WTC11 (cell line): ENCODE measurements at places on chromosomes 1 and 21.

GRCh38 chr1:26302733-26303405 is 3.6 kb downstream of the UBXN11 start:
- no peak for DNase-seq

DNA sequence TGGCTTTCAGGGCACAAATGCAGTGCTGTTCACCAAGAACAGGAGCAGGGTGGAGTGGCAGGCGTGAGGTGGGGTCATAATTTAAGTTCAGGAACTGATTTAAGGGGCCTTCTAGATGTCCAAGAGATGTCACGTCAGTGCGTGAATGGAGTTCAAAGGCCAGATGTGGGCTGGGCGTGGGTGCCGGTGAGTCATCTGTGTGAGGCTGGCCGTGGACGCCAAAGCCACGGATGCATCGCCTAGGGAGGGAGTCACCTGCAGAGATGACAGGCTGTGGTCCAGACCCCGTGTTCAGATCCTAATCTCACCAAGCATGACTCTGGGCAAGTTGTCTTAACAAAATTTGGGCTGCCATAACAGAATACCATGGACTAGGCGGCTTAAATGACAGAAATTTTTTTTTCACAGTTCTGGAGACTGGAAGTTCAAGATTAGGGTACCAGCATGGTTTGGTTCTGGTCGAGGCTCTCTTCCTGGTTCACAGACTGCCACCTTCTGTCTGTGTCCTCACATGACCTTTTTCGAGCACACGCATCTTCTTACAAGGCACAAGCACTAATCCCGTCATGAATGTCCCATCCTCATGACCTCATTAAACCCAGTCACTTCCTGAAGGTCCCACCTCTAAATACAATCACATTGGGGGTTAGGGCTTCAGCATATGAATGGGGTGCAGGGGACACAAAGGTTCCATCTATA is 109.6 kb downstream of the PRDM2 start:
- DNase-seq, result no peak

- peak; percentile 36 for DNase-seq
Measured at GRCh38 chr1:108962681-108963051, 618 bp downstream of the CLCC1 start.

- DNase-seq, result no peak
Measured at GRCh38 chr1:42178249-42178648, 13.7 kb upstream of the GUCA2A start.

GRCh38 chr1:15368888-15369287 is 40.8 kb upstream of the EFHD2 start:
- no peak for DNase-seq

DNA sequence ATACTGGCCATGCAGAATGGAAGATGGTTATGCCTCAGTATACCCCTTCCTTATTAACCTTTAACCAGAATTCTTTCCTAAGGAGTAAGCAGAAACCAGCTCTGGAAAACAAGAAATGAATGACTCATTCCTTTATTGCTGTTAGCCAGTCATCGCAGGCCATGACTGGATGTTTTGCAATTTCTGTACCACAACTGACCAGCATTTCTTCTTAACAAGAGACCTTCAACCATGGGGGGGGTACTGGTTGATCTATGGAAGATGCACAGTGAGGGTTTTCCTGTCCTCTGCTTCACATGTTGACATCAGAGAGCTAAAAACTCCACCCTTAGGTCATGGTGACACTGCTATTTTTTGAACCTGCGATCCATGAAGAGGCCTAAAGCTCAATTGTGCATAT is 28.0 kb upstream of the RNF2 start:
- no peak for DNase-seq

DNA sequence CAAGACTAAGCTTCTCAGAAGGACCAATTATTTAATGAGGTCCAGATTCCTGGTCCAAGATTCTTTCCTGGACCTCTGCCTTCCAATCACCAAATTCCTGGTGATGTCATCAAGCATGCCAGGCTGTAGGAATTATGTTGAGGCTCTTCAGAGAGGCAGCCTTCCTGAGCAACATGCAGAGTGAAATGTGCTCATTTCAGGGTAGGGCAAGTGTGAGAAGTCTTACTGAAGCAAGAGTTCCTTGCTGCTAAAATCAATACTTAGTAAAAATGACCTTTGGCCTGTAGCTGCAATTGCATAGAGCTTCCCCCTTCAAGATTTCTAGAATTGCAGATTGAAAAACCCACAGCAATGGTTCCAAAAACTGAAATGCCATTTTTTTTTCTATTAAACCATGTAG is 31.7 kb upstream of the BCAR3 start:
- DNase-seq, result no peak

GRCh38 chr21:35852820-35853219 is 207.5 kb downstream of the SETD4 start:
- DNase-seq, result no peak

- no peak for DNase-seq
Measured at GRCh38 chr1:155892796-155893195, 18.4 kb downstream of the RIT1 start.

DNA sequence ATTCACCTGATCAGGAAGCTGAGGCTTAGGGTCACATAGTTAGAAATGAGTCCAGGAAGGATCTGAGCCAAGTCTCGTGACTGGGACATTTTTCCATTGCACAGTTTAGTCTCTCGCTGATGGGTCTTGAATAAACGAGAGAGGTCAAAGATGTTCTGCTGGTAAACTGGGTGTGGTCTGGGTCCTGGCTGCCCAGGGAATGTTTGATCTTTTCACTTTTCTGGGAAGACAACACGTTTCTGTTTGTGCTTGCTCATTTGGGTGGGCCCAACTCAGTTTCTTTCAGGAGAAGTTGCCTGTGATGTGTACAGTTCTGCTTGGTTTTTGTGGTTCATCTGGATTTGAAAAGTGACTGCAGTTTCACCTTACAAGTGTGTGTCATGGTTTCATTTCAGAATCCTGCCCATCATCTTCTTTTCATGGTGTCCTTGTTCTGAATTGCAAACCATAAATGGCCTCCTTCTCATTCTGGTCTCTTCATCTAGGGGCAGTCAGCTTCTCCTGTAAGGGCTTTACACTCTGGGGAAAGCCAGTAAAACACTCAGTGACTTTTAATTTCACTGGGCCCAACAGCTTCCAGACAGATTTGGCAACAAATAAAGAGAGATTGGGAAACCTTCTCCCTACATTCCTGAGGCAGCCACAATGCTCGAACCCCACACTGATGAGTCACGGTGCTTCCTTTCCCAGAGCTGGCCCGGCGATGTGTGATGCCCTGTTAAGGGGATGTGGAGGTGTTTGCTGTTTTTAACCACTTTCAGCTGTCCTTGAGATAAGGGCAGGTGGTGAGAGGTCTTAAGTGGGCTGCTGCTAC is 7.2 kb upstream of the TACSTD2 start:
- DNase-seq, result no peak

DNA sequence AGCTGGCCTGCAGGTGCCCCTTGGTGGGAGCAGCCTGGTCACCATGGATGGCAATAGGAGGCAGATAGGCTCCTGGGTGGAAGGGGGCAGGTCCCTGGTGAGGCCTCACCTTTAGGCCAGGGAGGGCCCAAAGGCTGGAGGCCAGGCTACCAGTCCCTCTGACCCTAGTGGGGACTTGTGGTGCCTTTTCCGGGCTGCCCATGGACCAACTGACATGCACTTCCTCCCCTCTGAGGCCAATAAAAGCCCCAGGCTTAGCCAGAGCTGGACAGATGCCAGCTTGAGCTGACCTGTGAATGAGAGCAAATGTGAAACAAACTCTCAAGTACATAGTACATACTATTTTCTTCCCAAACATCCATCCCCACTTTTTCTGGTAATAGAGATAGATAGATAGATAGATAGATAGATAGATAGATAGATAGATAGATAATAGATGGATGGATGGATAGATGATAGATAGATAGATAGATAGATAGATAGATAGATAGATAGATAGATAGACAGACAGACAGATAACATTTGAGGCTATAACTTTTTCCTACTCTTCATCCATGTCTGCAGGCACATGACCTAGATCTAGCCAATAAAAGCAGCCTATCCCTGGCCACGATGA is 9.2 kb upstream of the CTTNBP2NL start:
- no peak for DNase-seq

GRCh38 chr1:108848806-108849205 is 8.1 kb downstream of the AKNAD1 start:
- DNase-seq, result no peak

DNA sequence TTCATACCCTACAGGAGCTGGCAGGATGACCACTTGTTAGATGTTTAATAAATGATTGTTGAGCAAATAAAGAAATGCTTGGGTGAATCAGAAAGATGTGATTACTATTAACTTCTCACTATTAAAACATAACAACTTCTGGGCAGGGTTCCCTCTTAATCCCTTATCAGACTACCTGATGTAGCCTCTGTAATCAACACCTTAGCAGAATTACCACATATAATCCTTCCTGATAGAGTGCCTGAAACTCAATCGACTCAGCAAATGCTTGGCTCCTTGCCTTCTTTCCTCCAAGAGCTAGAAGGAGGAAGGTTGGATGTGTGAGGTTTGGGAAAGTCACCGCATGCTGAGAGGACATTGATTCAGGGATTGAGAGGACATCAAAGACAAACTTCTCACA is 34.8 kb upstream of the DSCAM start:
- DNase-seq, result no peak

GRCh38 chr1:221634606-221635005 is 107.3 kb downstream of the DUSP10 start:
- DNase-seq, result no peak

DNA sequence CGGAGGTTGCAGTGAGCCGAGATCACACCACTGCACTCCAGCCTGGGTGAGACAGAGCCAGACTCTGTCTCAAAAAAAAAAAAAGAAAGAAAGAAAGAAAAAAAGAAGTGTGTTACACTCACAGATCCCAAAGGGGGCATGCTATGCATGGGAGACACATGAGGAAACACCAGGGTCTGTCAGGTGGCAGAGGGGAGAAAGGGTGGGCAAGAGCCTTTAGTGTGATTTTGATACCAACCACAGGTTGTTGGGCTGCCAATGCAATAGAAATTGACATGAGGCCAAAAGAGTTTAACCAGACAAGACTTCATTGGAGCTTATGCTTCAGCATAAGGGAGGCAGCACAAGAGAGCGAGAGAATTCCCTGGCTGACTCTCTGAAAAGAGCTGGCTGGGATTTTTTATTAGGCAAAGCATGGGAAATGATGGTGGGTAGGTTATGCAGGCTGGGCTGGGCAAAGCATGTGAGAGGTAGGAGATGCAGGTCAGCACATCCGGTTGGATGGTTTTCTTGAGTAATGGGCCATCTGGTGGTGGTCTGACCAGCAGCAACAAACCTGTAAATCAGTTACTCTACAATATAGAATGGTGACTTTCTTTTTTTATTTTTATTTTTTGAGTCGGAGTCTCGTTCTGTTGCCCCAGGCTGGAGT is 11.7 kb upstream of the EXTL1 start:
- peak; percentile 45 for DNase-seq

DNA sequence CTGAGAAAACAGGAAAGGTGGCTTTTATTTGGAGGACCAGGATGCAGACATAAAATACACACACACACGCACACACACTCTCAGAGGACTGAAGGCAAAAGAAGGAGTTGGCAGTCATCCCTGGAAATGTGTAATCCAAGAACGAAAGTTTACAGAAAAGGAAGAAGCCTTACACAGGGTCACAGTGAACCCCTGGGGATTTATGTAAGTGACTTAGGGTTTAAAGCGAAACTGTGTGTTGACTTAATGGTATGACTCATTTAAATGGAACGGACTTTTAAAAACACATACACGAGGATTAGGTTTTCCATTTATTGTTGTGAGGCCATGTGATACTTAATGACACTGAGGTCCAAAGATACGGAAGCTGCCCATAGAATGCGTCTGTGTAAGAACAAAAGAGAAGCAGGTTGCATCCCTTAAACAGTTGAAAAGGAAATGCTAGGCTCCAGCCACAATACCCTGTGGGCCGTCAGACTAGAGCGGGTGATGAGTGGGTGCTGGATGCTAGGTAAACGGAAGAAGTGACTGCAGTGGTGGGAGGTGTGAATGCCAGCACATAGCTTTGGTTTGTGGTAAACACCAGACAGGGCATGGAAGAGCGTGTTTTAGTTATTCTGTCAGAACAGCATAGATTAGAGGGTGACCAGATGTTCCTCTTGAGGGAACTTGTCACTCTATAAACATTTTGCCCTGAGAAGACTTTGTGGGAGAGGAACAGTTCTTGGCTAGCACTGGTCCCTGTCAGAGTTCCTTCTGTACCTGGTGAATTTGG is 21.6 kb upstream of the BCL10 start:
- no peak for DNase-seq

- DNase-seq, result no peak
Measured at GRCh38 chr1:200304171-200304570, 105.7 kb downstream of the ZNF281 start.

GRCh38 chr1:67749844-67750690 is 65.1 kb downstream of the GADD45A start:
- no peak for DNase-seq

DNA sequence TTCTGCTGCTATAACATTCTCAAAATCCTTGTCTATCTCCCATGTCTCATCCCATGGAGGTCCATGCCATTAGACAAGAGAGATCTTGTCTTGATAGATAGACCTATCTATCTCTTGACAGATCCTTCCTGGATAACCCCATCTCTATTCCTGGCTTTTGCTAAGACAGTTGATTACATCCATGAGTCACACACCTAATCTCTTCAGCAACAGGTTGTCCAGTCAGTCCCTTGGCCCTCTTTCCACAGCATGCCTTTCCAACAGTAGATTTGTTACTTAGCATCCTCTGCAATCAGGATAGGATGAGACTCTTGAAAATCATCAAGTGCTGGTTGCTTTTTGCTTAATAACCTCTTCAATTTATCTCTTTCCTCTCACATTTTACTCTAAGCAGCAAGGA is 46.6 kb downstream of the TRMT1L start:
- no peak for DNase-seq

GRCh38 chr1:213921712-213922111 is 66.1 kb upstream of the PROX1 start:
- no peak for DNase-seq

- DNase-seq, result no peak
Measured at GRCh38 chr1:52595061-52595460, 7.1 kb upstream of the GPX7 start.

- DNase-seq, result peak; percentile 5
Measured at GRCh38 chr1:5976231-5976630, 16.0 kb downstream of the NPHP4 start.

- no peak for DNase-seq
Measured at GRCh38 chr1:157154291-157154690, 16.1 kb upstream of the ETV3 start.

DNA sequence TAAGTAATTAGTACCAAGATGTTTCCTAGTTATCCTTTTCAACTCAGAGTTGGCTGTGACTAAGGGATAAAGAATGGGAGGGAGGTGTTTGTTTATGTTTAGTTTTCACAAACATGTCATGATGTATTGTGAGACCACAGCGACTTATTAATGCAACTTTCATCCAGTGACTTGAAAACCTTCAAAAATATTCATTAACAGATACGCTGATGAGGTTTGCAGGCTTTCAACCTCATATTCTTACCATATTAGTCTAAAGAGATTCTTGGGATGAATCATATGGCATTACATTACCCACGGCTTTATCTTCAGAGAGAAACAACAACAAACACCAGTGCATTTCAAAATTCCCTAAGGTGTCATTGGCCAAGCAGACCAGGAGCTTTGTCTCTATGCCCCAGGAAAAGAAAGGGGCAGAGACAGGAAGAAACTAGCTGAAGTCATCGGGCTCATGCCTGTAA is 36.4 kb downstream of the PALMD start:
- no peak for DNase-seq

- DNase-seq, result peak; percentile 42
Measured at GRCh38 chr21:31873275-31873695, 465 bp downstream of the HUNK start.

- no peak for DNase-seq
Measured at GRCh38 chr1:154697710-154698109, 89.7 kb upstream of the ADAR start.
